LoVo (cell line): ENCODE measurements at places on chromosomes 16 and 17.

DNA sequence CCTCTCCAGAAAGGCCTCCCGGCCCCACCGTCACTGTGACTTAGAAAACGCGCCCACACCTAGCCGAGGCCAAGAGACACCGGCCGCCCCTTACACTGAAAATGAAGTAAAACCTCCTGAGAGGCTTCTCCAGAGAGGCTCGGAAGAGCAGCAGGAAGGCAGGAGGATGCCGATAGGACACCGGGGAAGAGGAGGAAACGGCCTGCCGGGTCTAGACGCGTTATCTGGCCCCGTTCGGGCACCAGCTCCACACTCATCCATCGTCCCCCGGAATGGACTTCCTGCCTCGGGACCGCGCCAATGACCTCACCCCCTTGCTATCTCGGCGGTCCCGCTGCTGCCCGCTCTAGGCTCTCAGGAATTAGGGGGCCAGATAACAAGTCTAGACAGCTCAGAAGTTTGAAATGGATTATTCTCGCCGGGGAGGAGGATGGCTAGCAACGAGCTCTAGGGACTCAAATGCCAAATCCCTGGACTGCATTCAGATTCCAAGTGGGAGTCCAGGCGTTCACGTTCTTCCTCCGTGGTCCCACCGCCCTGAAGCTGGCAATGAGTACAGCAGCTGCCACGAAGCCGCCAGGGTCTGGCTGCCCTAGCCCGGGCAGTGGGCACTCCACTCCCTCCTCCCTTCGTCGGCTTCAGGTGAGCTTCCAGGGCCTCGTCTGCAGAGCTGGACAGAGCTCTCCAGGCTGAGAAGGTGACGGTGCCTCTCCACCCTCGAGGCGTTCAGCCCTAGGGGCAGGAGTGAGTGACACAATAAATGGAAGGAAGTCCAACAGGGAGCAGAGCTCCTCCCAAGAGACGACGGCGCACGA, 350.9 kb downstream of the FOXL1 start:
- no peak for DNase-seq

GRCh38 chr16:71625113-71625850, 702 bp upstream of the MARVELD3 start:
- DNase-seq = no peak

DNA sequence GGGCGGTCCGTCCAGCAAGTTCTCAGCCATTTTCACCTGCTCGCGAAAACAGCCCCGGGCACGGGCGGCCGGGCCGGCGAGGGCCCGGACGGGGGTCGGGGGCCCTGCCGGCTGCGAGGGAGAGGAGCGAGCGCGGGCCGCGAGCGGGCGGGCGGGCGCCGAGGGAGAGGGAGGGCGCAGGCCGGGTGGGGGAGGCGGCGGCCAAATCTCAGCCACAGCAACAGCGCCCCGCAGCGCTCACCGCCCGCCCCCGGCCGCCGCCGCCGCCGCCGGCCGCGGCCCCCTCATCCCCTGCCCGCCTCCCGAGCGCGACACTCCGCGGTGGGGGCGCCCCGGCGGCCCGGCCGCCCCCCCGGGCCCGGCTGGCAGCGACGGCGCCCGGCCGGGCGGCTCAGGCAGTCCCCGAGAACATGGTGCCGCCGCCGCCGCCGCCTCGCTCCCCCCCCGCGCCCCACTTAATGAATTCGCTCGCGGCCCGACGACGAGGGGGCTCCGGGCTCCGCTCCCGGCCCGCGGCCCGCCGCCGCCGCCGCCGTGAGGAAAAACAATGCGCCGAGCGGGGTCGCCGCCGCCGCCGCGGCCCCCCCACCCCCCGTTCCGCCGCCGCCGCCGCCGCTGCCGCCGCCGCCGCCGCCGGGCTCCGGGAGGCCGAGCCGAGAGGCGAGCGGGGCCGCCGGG, 487 bp downstream of the CREBBP start:
- DNase-seq = peak; percentile 53

DNA sequence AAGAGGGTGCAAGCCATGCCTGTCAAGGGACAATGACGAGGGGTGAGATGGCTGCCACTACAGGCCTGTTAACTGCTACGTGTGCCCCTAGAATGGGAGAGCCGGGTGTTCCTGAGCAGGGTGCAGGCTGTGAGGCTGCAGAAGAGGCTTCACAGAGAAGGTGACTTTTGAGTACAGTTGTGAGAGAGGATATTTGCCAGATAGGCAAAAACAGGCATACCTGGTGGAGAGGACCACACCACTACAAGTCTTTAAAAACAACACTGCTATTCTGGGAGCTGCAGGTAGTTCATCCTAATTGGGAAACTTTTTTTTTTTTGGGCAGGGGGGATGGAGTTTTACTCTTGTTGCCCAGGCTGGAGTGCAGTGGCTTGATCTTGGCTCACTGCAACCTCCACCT, 50.7 kb upstream of the ICAM2 start:
- DNase-seq = no peak

GRCh38 chr16:75580-76501, 2.2 kb upstream of the MPG start:
- peak; percentile 24 for DNase-seq

- no peak for DNase-seq
Measured at GRCh38 chr17:61285526-61286320, 113.9 kb upstream of the TBX2 start.

GRCh38 chr16:74723256-74723655, 22.6 kb upstream of the MLKL start:
- no peak for DNase-seq

- no peak for DNase-seq
Measured at GRCh38 chr16:11557801-11558200, 28.9 kb downstream of the LITAF start.

- DNase-seq = no peak
Measured at GRCh38 chr17:83106056-83106588, 26.7 kb downstream of the METRNL start.

GRCh38 chr16:87724490-87725291, 41.1 kb downstream of the KLHDC4 start:
- no peak for DNase-seq

GRCh38 chr17:18203308-18203707, 19.7 kb downstream of the ALKBH5 start:
- DNase-seq = peak; percentile 13

- DNase-seq = no peak
Measured at GRCh38 chr16:67372664-67373063, 20.6 kb downstream of the TPPP3 start.

- DNase-seq = no peak
Measured at GRCh38 chr16:17371299-17371698, 99.5 kb downstream of the XYLT1 start.

DNA sequence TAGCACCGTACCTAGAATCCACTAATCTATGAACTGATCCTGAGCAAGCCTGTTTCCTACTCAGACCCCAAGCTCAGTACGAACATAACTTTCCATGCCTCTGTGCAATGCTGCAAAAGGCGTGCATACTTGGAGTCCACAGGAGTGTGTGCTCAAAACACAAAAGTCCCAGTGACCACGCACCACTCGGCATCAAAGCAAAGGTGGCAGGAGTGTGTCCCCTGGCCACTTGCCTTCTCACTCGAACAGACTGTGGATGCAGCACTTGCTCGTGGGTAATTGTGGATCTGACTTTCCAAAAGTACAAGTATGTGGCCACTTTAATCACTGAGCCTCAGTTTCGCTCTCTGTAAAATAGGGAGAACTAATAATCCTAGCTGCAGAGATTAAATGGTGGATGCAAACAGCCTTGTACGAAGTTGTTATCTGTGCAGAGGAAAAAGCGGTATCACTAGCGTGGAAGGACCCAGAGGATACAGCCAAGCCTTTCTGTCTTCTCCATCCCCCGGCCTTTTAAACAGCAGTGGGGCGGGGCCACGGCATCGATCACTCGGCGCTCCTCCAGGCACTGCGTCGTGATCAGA, 311 bp upstream of the KDM8 start:
- peak; percentile 88 for DNase-seq

- no peak for DNase-seq
Measured at GRCh38 chr17:82871776-82872561, 32.1 kb upstream of the ZNF750 start.

- DNase-seq = no peak
Measured at GRCh38 chr16:8355675-8356074, 234.6 kb downstream of the TMEM114 start.

DNA sequence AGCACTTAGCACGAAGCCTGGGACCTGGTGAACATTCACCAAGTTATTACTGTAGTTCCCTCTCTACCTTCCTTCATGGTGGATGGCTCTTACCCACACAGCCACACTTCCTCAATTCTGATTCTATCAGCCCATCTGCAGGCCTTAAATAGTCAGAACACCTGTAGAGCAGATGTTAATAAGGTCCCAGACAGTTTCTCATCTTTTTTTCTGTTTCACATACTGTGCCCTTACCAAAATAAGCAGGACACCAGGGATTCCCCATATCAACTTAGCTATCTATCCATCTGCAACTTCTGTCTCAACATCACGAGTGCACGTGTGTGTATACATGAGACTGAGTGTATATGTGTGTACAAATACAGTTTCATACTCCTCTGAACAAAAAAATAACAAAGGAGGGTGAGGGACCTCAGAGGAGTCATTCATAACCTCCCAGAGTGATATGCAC, 2.8 kb downstream of the RECQL5 start:
- DNase-seq = no peak

GRCh38 chr16:15954814-15955151, 5.4 kb downstream of the ABCC1 start:
- no peak for DNase-seq

GRCh38 chr17:77836557-77837041, 121.9 kb upstream of the TNRC6C start:
- peak; percentile 67 for DNase-seq

- no peak for DNase-seq
Measured at GRCh38 chr16:12390074-12390605, 413.5 kb downstream of the CPPED1 start.

- DNase-seq = no peak
Measured at GRCh38 chr17:51650202-51650601, 389.9 kb downstream of the UTP18 start.

DNA sequence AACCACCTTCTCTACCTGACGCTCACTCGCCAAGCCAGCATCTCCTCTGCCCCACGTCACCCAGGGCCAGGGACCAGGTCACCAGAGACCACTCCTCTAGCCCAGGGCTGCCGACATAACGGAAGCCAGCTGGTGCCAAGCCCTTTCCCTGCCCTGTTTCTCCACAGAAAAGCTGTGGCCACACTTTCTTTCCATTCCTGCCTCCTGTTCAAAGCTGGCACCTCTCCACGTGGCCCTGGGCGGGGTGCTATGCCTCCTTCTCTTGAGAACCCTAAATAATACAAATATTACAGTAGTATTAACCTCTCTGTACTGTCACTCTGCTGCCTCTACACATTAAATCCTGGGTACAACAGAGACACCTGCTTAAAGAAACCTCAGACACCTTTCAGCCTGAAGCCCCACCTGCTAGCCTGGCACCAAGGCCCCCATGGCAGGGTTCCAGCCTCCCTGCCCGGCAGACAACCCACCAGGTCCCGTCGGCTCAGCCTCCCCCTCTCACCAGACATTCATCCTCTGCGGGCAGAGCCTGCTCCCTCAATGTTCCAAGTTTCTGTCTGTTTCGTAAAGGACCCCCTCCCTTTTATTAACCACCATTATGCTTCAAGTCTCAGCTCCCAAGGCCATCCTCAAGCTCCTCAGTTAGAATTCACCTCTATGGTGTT, 62.3 kb downstream of the TIMM22 start:
- no peak for DNase-seq

DNA sequence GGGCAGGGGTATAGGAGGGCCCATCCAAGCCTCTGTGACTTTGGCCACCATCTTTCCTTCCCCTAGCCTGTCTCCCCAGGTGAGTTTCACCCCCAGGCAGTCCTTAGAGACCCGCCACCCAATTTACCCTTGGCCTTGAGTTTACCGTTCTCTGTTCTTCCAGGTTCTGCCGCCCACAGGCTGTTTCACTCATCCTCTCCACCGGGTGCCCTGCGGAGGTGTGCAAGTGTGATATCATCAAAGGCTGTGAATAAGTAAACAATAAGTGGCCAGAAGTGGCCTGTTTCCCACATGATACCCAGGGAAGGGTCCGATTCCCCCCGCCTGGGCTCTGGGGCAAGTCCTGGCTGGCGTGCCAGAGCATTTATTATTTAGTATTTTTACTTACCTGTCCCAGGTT, 15.1 kb upstream of the TLCD3B start:
- DNase-seq = no peak

DNA sequence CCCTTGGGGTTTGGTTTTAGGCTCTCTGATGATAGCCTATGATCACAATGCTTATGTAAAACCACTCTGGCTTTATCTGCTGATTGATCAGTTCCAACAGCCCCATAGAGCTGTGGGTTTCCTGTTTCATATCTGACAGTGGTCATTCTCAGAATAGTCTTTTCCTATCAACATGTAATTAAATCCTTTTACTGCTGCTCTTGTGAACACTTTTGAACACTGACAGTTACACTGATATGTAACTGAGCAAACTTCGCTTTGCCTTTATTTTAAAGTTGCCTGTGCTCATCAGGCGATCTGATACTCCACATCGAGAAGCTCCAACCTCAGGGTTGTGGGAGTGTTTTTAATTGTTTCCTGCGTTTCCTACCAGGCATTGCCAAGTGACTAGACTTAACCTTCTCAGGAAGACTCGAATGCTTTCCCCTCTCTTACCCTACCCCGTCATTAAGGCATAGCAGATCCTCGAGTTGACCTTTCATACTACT, 17.3 kb upstream of the CLEC18B start:
- no peak for DNase-seq

GRCh38 chr17:29086628-29087332, 43.8 kb downstream of the PIPOX start:
- DNase-seq = no peak

DNA sequence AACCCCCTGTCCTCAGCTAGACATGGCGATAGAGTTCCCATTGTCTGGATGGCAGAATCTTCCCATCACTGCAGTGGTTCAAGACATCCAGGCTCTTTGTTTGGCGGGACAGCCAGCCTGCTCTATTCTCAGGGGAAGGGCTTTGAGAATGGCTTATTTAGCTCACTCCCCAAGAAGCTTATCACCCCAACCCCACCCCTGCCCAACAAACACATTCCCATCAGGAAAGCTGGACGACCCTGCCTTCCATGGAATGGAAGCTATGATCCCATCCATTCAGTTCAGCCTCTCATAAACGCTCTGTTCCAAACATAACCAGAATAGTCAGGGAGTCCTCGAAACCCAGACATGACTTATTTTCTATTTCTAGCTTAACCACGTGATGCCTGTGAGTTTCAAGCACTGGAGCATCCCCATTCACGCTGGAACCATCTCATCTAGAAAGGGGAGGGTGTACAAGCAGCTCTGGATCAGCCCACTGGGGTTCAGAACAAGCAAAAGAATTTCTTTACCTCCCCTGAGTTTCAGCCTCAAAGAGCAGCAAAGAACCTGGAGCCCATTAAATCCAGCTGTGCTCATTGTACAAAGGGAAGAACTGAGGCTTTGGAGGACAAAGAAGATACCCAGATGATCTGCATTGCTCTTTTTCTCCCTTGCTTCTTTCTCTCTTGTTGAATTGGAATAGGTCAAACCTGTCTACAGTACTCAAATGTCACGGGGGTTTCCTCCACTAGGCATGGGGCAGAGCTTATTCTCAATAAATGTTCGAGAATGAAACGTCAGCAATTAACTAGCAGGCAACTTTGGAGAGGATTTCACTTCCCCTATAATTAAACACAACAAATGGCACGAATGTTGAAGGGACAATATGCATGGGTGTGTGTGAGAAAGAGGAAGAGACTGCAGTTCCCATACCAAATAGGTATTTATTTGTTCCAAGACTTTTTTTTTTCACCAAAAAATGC, 93.1 kb downstream of the XYLT1 start:
- DNase-seq = no peak
